Stimulated activated CD8-positive, alpha-beta memory T cell treated with anti-CD3 and anti-CD28 coated beads, Interleukin-4, amount 100 ng/mL, for 1 hour (primary cell): ENCODE measurements at places on chromosomes 4 and X.

GRCh38 chrX:42106556-42106955, 183.2 kb upstream of the CASK start:
- DNase-seq, result no peak

- DNase-seq, result no peak
Observed at GRCh38 chr4:166594326-166594946, 639.9 kb downstream of the SPOCK3 start.

DNA sequence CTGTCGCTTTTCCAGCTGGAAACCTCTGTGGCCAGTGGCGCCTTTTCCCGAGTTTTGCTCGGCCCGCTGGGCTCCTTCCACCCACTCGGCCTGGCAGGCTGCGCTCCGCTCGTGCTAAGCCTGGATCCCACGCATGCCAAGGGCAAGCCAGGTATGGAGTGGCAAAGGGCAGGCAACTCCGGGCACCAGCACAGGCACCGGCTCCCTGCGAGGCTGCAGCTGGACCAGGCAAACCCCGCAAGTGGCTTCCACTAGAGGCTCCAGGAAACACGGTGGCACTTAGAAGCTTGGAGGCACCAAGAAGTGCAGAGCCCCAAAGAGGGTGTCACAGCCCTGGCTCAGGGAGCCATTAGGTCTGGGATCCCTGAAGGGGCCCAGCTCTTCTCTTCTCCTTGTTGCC, 59.5 kb downstream of the PPA2 start:
- DNase-seq, result no peak

- DNase-seq, result no peak
Observed at GRCh38 chrX:38438321-38438720, 85.9 kb downstream of the OTC start.

DNA sequence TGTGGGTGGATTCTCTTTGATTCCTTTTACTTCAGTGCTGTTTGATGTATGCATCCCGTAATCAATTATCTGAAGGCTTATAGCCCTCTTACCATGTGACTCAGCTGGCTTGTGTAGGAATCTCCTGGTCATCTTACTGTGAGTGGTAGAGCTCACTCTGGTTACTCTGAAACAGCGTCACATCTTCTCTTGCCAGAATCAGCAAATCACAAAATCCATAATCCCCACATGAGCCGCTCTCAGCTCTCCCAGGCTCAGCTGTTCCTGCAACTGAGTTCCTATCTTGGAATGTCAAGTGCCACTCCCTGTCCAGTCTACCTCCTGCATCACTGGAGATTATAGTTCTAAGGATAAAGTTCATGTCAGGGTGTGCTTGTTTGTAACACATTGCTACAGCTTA, 278.0 kb downstream of the FBXO8 start:
- no peak for DNase-seq

DNA sequence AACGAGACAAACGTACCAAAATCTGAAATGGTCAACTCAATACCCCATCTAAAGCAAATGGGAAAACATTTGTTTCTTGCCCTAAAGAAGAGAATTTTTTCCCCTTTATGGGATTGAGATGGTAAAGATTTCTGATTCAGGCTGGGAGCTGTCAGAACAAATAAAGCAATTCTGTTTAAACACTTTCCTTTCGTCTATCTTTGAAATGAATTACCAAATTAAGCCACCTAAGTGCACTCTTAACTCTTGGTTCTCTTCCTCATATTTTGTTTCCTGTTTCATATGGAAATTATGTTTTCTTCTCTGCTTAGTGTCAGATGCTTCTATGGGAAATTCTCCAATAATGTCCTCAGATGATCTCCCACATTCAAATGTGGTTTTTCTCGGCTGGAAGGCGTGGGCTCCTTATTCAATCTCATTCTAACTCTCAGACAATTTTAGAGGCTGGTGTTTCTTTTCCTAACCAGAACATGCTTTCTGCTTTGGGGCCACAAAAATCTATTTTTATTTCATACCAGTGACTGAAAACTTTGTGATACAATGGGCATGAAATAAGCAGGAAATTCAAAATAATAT, 50.3 kb upstream of the HPF1 start:
- DNase-seq, result no peak

DNA sequence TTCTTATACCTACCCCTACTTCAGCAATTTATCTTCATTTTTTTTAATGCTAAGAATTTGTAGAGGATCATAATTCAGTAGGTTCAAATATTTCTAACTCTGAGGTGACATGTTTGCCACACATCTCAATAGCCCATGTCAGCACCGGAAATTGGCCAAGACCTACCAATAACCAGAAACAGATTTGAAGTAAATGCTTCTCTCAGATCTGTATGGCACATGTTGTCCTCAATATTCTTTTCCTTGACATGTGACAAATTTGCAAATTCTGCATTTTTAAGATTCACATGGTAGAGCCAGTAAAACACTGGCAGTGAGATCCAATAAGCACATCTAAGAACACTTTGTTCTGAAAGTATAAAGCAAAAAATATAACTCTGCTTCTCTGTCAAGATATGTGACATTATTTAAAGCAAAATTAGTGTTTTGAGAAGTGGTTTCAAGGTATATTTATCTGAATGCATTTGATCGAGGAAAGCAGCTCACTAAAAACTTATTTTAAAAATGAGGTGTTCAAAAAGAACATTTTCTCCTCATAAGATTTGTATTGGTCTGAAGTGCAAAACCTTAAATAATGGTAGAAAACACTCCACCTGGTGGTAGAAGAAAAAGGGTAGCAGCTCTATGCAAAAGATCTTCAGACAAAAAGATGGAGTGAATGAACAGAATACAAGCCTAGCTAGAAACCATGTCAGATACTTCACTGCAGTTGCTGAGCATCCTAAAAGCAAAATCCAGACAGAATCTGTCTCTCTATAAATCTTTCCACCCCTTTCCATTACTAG, 513.8 kb upstream of the FAM241A start:
- DNase-seq, result no peak

DNA sequence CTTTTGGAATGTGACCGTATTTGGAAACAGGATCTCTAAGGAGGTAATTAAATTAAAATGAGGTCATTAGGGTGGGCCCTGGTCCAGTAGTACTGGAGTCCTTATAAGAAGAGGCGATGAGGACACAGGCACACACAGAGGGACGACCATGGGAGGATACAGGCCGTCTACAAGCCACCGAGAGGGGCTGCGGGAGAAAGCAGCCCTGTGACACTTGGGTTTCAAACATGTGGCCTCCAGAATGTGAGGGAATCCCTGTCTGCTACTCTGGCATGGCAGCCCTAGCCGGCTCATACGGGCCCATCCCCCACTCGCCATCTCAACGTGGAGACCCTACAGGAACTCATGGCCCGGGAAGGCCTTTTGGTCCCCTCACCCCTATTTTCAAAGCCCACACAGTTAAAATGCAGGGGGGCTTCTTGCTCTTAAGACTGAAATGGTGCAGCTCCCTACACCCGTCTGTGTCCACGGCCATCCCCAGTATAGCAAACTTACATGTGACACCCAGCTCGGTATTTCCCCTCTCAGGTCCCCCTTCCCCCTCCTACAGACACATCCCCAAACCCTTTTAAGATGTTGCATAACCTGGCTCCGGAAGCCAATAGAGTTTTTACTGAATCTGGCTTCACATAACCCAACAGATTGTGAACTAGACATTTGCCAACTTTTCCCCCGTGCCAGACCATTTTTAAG, 124.1 kb upstream of the TBL1X start:
- no peak for DNase-seq

- no peak for DNase-seq
Observed at GRCh38 chr4:42768125-42768748, 111.3 kb upstream of the ATP8A1 start.

DNA sequence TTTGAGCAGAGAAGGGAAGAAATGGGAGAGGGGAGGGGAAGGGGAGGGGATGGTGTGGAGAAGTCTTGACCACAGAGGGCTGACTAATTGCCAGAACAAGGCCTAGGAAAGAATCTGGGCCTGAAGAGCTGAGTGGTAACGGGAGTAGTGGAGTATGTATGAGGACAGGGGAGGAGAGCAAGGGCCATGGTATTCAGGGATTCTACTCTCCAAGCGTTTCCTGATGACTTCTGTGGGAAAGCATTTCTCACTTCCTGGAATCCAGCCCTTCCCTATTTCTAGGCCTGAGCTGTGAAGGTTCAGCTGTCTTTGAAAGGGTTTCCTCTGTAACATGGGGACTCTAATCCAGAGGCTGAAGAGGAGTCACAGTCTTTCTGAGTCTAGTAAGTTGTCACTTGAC, 19.7 kb upstream of the SOX3 start:
- DNase-seq, result no peak

- DNase-seq, result no peak
Observed at GRCh38 chr4:150982557-150983233, 32.4 kb downstream of the LRBA start.

DNA sequence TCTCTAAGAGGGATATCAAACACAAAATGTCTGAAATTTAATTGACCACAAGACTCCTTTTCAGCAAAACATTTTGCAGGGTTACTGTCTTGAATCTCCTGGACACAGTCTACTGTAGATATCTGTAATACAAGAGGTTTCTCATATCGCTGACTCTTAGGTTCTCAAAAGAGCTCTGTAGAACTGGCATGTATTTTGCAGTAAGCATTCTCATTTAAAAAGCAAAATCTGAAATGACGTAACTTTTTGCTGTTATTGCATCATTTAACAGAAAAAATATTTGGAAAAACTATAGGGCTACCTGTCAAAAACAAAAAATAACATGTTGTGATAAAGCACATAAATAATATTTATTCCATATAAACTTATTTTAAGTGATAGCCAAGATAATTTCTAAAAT, 114.2 kb downstream of the CDS1 start:
- no peak for DNase-seq

GRCh38 chr4:136203199-136203598, 1329.1 kb downstream of the PCDH18 start:
- no peak for DNase-seq

- DNase-seq, result no peak
Observed at GRCh38 chr4:23388255-23388654, 501.6 kb downstream of the PPARGC1A start.

- DNase-seq, result no peak
Observed at GRCh38 chrX:110317061-110317819, 645 bp downstream of the AMMECR1 start.

- DNase-seq, result no peak
Observed at GRCh38 chr4:165766976-165767375, 106.1 kb upstream of the TLL1 start.

- DNase-seq, result no peak
Observed at GRCh38 chr4:186823989-186824388, 100.3 kb upstream of the FAT1 start.

- DNase-seq, result no peak
Observed at GRCh38 chr4:137635108-137635507, 102.8 kb upstream of the PCDH18 start.

GRCh38 chr4:94831607-94832006, 73.9 kb downstream of the BMPR1B start:
- no peak for DNase-seq

GRCh38 chrX:118595501-118596042, 100.0 kb downstream of the DOCK11 start:
- DNase-seq, result no peak

DNA sequence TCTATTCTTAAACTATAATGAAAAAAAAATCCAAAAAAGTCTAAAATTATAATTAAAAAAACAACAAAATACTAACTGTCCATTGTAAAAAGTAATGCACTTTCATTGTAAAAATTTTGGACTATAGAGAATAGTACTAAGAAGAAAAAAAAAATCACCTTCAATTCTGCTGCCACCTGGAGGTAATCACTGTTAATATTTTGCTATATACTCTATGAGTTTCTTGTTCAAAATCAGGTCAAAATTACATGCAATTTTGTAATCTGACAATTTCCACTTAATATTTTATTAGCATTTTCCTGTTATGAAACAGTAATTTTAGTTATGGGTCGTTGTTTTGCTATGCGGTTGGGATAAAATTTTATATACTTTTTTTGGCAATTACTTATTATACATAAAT, 62.0 kb downstream of the HTT start:
- no peak for DNase-seq

- no peak for DNase-seq
Observed at GRCh38 chrX:120301960-120302359, 9.3 kb downstream of the TMEM255A start.

DNA sequence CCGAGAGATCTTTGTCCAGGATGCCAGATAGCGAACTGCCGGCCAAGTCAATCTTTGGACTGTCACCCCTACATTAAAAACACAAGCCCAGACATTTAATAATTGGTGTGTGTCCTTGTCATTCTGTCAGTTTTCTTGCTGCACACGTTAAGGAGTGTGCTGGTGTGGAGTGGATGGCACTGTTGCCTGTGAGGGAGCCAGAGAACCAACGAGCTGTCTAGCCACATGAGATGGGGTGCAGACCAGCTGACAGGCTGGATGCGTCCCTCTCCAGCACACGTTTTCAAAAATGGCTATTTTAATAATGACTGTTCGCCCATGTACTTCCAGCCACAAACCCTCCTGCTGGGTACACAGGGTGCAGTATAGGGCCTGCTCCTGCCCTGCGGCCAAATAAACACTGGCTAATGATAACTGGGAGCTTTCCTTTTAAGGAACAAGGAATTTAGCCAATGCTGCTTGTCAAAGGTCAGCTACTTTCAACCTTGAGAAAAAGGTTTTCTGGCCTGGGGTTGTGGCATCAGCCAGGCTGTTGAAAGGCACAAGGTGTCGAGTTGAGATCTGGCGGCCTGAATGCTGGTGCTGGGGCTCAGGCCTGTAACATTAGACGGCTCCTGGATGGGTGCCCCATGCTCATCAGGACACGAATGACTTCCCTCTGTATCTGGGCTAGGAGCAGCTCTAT, 54.0 kb upstream of the MAP3K15 start:
- DNase-seq, result no peak

DNA sequence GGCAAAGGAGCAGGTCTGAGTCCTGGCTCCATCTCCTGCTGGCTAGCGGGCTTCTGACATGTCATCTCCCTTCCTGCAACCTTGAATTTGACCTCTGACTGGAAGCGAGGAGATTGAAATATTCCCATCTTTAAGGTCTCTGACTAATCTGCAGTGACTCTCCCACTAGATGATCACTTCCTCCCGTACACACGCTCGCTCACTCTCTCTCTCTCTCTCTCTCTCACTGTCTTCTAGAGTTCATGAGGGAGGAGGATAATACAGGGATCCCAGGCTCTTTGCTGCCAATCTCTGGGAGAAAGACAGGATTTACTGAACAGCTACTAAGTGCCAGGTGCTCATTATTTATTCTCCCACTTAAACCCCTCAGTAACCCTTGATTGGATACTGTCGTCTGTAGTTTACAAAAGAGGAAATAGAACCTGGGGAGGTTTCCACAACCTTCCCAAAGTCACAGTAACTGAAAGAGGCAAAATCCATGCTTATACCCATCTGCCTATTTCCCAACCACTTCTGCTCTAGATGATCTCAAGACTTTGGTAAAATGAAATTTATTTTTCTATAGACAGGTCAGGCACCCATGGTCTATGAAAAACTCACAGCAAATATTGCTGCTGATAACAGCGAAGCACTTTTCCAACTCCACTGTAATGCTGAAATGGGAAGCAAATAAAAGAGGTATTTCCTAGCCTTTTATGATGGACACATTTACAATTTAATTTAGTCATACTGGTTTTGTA, 193.5 kb upstream of the C1QTNF7 start:
- no peak for DNase-seq

GRCh38 chr4:39427520-39428114, 20.9 kb downstream of the KLB start:
- no peak for DNase-seq

- DNase-seq, result no peak
Observed at GRCh38 chr4:111074523-111075114, 451.7 kb upstream of the PITX2 start.
